ENCODE measurements at places on chromosomes 16 and 17.

- DNase-seq: no peak
Observed at GRCh38 chr16:51392521-51393187, 241.6 kb upstream of the SALL1 start.

GRCh38 chr17:16980813-16981731, 9.2 kb upstream of the TNFRSF13B start:
- DNase-seq: no peak

DNA sequence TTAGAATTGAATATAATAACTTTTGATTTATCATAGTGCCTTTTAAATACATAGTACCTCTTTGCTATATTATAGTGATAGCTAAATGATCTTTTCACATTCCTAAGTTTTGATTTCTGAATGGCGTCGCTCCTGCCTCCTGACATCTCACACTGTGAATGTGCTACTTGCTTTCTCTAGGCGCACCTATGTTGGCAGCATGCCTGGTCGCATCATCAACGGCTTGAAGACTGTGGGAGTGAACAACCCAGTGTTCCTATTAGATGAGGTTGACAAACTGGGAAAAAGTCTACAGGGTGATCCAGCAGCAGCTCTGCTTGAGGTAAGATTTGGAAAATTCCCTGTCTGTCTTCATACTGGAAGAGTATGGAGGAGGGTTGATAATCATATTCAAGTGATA, 29.8 kb upstream of the ABCC11 start:
- DNase-seq: no peak

- no peak for DNase-seq
Observed at GRCh38 chr16:88368036-88368435, 14.7 kb upstream of the ZNF469 start.

GRCh38 chr16:49472598-49472997, 99.0 kb downstream of the C16orf78 start:
- DNase-seq: no peak

DNA sequence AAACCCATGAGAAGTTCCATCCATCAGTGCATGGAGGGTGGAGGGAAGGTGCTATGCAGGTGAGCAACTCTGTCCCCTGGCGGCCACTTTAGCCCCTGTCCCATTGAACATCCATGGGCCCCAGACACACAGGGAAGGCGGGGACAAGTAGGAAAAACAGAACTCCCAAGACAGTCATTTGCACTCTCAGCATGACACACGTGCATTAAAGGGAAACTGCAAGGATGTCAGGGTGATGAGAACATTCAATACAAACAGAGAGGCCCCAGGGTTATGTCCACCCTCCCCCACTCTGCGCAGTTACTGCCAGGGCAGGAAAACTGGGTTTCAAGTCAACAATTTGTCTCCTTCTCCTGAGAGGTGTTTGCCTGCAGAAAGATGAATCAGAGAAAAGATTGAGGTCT, 44.0 kb upstream of the AKTIP start:
- no peak for DNase-seq

GRCh38 chr17:49859991-49860953, 12.4 kb upstream of the TAC4 start:
- DNase-seq: no peak

DNA sequence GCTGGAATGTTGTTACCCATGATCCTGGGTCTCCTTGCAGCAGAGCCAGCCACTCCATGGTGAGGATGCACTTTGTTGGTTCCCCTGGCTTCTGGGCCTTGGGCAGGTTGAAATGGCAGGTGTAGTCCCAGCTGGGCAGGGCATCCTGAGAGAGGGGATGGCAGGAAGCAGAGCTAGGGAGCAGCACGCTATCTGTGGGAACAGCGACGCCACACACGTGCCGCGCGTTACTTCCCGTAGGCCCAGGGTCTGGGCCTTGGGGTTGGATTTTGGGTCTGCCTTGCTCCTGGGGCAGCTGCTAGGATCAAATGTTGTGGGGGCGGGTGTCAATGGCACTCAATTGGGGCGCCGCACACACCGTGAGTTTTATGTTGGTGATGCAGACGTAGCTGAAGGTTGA, 368.0 kb downstream of the CPPED1 start:
- DNase-seq: no peak

DNA sequence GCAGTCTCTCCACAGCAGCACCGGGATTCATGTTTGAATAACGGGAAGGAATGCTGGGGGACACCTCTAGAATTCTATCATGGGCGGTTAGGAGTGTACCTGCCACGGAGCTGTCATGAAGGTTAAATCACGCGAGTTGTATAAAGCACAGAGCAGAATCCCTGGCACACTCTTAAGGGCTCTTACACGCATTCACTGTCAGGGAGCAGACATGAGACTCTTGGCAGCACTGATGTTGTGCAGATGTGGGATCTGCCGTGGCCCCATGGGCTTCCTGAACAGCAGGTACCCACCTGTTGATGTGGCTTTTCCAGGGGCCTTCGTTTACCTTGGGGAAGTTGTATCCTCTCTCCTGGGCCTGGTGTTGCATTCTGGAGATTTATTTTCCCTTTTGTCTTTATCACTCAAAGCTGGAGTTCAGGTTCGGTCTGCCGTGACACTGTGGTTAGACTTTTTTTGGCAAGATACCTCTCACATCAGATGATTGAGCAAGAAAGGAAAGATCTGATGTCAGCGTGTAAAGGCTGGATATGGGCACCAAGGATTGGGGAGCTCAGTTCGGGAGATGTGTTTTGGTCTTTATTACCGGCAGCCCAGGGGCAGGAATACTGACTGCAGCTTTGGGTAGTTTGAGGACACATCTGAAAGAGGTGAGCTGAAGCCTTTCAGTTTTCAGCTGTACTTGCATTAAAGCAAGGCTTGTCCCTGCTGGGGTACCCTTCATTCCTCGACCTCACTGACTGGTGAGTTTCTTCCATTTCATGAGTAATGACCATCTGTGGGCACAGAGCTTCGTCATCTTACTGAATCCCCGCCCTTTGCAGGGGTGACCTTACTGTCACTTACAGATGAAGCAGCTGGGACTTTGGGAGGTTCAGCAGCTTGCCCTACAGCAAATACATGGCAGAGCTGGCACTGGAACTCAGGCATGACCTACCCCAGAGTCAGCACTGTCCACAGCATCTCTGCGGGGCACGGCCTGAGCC, 19.3 kb downstream of the KNOP1 start:
- no peak for DNase-seq
